ENCODE measurements at places on chromosomes 13 and 19.
A peak's percentile ranks its signal among the peaks of the same experiment; 100 is the strongest.

GRCh38 chr13:23488442-23488841, 54.9 kb upstream of the SACS start:
- DNase-seq: no peak

DNA sequence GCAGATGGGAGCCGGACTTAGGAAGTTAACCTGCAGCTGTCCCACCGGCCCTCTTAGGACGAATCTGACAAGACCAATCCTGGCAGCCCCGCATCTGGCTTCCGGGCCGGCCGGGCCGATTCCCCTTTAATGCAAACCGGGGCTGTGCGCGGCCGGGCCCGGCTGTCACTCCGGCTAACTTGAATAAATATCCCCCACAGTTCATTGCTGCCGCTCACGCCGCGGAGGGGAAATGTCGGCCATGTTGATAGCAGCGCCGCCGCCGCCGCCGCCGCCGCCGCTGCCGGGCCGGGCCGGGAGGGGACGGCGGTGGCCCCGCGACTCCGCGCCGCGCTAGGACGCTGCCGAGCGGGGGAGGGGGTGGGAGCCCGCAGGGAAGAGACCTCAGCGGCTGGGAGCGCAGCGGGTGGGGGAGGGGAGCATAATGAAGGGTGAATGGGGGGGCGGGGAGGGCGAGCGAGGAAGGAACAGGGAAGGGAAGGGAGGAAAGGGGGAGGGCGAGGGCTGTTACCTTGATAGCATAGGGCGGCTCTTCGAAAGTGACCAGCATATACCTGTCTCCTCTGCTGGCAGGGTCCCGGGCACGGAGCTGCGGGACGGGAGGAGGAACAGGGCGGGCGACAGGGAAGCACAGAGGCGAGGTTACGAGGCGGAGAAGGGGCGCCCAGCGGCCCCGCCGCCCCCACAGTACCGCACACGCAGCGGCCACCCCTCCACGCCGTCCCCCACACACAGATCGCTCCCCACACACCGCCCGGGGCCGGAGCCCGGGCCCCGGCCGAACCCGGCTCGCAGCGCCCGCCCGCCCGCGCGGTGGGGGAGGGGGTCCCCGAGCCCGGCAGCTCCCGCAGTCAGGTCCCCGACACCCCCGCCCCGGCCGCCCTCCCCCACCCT, 1.1 kb downstream of the INTS6 start:
- peak; percentile 31 for DNase-seq

DNA sequence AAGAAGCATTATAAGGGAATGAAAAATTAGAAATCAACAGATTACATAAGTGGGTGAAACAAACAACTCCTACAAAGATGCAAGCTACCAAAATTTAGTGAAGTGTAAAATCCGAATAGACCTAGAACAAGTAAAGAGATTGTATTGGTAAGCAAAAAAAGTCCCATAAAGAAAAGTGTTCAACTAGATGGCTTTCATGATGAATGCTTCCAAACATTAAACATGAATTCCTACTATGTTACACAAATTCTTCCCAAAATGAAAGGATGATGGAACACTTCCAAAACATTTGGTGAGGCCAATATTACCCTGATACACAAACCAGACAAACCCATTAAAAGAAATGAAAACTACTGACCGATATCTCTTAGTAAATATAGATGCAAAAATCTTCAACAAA, 139.0 kb downstream of the GPC5 start:
- DNase-seq: no peak

GRCh38 chr19:32287086-32287485, 58.3 kb upstream of the ZNF507 start:
- no peak for DNase-seq

- DNase-seq: no peak
These were observed at the start of gene MYH14 for GRCh38 chr19:50203281-50204080. MYH14 (plus strand) TSS chr19:50203622; CDS start chr19:50210366, 6,744 bp downstream.

DNA sequence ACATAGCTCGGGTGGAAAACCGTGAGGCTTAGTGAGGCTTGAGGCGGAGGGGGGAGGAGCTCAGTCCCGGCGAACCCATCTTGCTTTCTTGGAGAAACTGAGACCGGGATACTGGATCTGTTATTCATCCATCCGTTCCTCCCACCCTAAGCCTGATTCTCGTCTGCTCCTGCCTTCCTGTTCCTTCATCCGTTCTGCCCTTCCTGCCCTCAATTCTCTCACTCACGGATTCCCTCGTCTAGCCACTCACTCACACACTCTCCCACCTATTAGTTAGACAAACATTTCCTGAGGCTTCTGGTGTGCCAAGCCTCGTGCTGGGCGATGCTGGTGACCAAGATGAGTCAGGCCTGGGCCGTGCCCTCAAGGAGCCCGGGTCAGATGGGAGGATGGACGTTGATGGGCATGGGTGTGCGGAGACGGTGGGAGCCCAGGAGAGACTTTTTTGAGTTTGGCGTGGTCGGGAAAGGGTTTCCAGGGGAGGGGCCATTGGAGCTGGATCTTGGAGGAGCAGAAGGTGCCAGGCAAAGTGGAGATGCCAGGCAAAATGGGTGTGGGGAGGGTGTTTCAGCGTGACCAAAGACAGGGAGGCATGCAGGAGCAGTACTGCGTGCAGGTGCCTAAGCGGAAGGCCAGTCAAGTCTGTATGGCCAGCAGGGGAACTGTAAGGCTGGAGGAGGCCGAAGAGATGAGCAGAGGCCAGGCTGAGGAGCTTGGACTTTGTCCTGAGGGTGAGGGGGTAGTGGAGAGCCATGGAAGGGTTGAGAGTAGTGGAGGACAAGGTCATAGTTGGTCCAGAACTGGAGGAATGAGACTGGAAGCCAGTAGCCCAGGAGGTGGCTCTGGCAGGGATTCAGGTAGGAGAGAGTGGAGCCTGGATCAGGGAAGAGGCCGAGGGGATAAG, 7.4 kb upstream of the CNFN start:
- no peak for DNase-seq

DNA sequence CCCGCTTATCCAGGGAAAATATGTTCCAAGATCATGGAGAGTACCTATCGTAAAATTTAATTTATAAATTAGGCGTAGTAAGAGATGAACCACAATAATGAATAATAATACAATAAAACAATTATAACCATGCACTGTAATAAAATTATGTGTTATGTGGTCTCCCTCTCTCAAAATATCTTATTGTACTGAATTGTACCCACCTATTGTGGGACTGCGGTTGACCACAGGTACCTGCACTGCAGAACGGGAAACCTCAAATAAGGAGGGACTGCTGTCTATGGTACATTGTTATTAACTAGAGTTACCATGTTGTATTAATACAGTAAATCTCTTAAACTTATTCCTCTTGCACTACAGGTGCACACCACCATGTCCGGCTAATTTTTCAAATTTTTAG, 5.3 kb upstream of the KLK12 start:
- DNase-seq: no peak

DNA sequence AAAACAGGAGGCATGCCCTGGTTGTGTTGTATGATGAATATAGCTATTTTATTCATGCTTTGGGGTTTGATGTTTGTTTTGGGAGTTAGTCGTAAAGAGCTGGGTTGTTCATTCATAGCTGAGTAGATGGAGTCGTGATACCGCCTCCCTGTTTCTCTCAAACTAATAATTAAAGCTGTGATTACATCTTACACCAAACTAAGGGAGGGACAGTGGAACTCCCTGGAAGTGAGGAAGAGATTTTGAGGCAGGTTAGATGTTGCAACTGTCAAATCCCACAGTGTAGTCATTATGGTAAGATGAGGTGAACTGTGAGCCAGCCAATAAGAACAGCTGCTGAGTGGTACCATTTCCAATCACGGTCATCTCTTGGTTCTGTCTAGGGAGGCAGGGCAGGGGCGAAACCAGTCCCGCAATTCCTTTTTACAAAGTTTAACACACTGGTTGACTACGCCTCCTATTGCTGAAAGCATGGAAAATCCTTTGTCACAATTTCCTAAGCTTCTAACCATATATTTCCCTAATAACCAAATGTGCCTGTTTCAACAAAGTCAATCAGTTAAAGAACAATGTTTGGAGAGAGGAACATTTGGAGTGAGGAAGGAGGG, 207.6 kb upstream of the SERP2 start:
- no peak for DNase-seq

DNA sequence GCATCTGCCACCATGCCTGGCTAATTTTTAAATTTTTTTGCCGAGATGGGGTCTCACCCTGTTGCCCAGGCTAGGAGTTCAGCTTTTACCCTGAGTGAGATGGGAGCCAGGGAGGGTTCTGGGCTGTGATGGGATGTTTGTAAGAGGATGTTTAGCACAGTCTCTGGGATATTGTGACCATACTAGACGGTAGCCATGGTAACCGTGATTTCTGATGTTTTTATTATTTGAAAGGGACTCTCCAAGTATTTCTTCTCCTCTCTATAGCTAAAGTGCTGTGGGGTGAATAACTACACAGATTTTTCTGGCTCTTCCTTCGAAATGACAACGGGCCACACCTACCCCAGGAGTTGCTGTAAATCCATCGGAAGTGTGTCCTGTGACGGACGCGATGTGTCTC, 10.4 kb downstream of the TSPAN16 start:
- DNase-seq: no peak

DNA sequence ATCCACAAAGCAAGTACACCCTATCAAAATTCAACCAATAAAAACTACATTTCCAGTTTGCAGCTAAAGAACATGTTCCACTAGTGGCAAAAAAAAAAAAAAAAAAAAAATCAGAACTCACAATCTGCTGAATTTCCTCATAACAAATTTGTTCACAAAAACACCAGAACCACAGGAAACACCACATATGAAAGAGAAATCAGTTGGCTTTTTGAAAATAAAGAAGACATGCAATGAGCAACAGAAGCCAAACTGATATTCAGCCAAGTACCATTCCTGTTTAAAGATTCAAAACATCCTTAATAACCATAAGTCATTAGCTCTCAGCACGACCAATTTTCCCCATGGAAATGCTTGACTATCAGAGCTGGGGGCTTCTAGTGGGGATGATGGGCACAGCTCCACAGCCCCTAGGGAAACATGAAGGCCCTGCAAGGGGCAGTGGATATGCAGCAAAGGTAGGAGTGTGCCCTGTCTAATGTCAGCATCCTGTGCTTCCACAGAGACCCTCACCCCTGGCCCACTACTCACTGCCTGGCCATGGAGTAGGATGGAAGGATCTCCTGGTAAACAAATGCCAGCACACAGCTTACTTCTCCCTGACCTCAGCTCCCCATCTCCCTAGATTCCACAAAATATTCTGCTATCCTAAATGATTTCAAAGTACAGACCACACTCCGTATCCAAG, 74.0 kb upstream of the DOCK9 start:
- DNase-seq: no peak

DNA sequence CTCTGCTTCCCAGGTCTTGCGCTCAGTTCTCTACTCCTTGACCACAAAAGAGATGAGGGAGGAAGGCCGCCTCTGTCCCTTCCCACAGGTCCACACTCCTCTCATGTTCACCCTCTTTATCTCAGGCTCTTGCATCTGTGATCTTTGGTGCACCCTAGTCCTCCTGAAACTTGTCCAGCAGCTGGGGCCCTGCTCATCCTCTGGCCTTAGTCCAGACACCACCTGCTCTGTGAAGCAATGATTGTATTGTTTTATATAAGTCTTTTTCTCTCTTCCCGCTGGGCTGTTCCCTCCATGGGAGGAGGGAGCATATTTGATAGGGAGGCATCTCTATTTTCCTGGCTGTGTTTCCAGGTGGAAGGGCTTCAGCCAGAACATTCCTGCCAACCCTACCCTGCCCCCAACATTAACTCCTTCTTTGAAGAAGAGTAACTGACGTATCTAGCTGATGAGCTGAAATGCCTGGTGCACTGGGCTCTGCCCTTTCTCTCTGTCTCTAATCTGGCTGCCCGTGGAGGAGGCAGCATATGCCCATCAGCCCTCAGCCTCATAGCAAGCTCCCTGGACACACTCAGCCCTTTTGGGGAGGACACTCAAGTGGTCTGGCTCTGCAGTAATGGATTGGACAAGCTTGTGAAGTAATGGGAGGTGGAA, 38.2 kb upstream of the SIAH3 start:
- DNase-seq: no peak

- DNase-seq: no peak
These were observed 27.4 kb upstream of the TIMM44 start for GRCh38 chr19:7970716-7971448.

DNA sequence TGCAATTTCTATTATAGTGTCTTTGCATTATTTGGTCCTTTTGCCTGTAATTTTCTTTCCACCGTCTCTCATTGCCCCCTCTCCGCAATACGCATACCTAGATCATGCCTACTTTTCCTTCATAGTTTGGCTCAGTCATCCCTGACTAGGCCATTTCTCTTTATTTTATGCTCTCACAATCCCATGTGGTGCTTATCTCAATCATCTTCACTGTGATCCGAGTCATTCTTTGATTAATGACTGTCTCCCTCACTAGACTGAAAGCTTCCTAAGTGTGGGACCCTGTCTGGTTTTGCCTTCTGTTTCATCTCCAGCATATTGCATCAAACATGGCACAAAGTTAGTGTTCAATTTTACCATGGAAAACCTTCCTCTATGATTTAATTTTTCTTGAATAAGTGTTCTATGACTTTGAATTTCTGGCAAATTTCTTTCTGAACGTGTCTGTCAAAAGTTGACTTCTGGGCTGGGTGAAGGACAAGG, 43.7 kb upstream of the OLFM4 start:
- no peak for DNase-seq

- DNase-seq: no peak
These were observed 143.3 kb upstream of the IPO5 start for GRCh38 chr13:97810152-97810551.

- no peak for DNase-seq
These were observed 12.2 kb upstream of the CCDC97 start for GRCh38 chr19:41297628-41298347.

GRCh38 chr19:49216071-49216470, 58.5 kb downstream of the TRPM4 start:
- no peak for DNase-seq

GRCh38 chr19:18995804-18996241, 37.5 kb downstream of the SUGP2 start:
- peak; percentile 25 for DNase-seq

- no peak for DNase-seq
These were observed 285.9 kb downstream of the RFC3 start for GRCh38 chr13:34103854-34104253.

DNA sequence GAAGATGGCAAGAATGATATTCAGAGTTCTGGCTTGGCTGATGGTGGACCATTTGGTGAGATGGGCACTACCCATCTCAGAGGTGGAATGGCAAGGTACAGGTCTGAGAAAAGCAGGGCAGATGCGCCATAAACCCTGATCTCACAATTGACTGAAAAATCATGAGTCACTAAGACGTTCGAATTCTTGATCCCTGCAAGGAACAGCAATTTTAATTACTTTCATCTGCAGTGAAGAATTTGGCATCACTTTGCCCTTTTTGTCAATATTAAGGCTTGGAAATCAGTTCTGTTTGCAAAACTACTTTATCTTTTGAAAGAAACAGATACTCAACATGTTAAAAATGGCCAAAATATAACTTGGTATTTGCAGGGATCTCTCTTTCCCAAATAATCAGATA, 38.1 kb downstream of the HTR2A start:
- DNase-seq: no peak

- DNase-seq: no peak
These were observed 60.7 kb downstream of the MCF2L start for GRCh38 chr13:113029487-113030258.

DNA sequence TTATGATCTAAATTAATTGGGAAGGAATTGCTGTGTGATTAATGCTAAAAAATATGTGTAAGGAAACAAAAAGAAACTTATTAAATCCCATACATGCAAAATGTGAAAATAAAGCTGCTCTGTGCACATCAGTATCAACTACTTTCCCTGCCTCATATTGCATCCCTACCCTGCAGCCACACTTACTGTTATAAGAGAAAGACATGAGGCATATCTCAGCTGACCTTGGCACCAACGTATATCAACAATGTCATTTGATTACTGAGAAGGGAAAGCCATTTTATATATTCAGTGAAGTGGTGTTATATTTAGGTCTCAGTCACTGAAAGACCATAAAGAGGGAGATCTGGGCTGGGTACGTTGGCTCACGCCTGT, 585.1 kb downstream of the GPC6 start:
- DNase-seq: no peak
